ENCODE measurements at places on chromosomes 2 and 18. TPM values are rescaled to one million over a fixed set of nuclear protein-coding genes. Genes with fewer than 3 reads are reported as not detected.

The VWC2L gene
- total RNA-seq, result not detected

The STARD6 gene
- not detected for total RNA-seq

The GBX2 gene
- 3.0 TPM for total RNA-seq

The CDH7 gene
- not detected for total RNA-seq

The NCKAP5 gene
- total RNA-seq, result 1.2 TPM

The PROC gene
- total RNA-seq, result 4.6 TPM

The ASIC4 gene
- total RNA-seq, result 0.14 TPM

The C2orf66 gene
- total RNA-seq, result 0.12 TPM

The PRKAG3 gene
- total RNA-seq, result not detected
